Activated T-helper 2 cell treated with anti-CD3 and anti-CD28 coated beads, Interferon-gamma antibody, Interleukin-2, Interleukin-4, amounts not matched to agents 10 μg/mL and 5 μg/mL and 100 μg/mL, durations not matched to agents 14 hours and 24 hours and 36 hours (primary cell): ENCODE measurements at places on chromosomes 1 and 21. TPM values are rescaled to one million over a fixed set of nuclear protein-coding genes. Genes with fewer than 3 reads are reported as not detected.

GRCh38 chr1:61056196-61056572 is 26.2 kb upstream of the NFIA start:
- peak overlapping the region; percentile 38 for H3K4me3 ChIP-seq
- no peaks in the 10 kb centered on the region for H3K36me3 ChIP-seq
- H3K27me3 ChIP-seq = peaks cover 79% of the 10 kb centered on the region
- peaks cover 16% of the 10 kb centered on the region for H3K4me1 ChIP-seq
- no peak overlapping the region for H3K27ac ChIP-seq

- peak overlapping the region; percentile 8 for H3K27ac ChIP-seq
- H3K4me3 ChIP-seq = no peak overlapping the region
- H3K36me3 ChIP-seq = peaks cover 53% of the 10 kb centered on the region
- no peak for DNase-seq
- H3K4me1 ChIP-seq = peaks cover 63% of the 10 kb centered on the region
These were observed 7.3 kb upstream of the TMCO2 start for GRCh38 chr1:40240390-40240789.

DNA sequence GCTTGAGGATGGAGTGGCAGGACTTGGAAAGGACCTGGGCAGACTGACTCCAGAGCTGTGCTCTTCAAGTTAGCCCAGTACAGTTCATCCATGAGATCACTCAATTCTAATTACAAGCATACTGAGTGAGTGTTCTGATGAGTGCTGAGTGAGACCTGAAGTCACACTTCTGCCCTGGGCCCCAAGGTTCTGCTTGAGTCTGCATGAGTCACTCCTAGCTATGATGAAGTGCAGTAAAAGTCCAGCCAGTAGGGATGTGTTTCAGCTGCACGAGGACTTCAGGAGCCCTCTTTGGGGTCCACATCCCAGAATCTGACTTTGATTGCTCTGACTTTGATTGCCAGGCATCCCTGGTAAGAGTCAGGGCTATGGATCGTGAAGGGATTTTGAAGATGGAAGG is 35.8 kb downstream of the PLEKHA6 start:
- no peak overlapping the region for H3K4me3 ChIP-seq
- H3K4me1 ChIP-seq = peaks cover 28% of the 10 kb centered on the region
- no peak for DNase-seq
- peak overlapping the region; percentile 87 for H3K27ac ChIP-seq
- no peaks in the 10 kb centered on the region for H3K27me3 ChIP-seq
- no peaks in the 10 kb centered on the region for H3K36me3 ChIP-seq

DNA sequence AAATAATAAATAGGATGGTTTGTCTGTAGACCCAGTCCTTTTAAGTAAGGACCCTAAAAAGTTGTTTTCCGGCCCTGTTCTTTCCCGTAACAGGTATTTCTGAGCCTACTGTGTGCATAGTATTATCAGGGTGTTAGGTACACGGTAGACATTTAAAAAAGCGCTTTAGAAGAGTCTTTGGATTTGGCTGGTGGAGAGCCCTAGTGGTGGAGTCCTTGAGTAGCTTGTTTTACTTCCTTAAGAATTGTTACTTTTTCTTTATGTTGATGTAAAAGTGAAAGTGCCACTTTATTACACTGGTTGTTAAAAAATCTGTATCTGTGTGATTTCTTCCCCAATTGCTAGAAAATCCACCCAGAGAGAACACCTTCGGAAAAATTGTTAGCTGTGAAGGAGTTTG is 36.8 kb downstream of the SMYD2 start:
- no peak overlapping the region for H3K27ac ChIP-seq

DNA sequence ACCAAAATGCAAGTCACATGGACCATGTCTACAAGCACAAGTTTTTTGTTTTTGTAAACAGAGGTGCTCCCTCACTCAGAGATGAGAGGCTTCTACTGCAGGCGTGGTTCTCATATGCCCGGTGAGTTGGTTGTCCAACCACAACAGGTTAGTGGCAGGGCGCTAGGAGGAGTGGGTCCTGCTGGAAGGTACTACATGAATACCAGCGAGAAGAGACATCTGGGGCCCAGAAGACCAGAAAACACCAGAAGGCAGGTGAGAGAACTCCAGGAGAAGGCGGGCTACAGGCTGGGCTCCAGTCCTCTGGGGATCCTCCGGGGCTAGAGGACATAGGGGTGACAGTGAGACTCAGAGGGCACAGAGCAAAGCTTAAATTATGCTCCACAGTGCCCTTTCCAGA is 366.5 kb downstream of the MATN1 start:
- H3K4me3 ChIP-seq = no peak overlapping the region
- H3K4me1 ChIP-seq = no peaks in the 10 kb centered on the region
- no peaks in the 10 kb centered on the region for H3K36me3 ChIP-seq
- DNase-seq = no peak
- H3K27me3 ChIP-seq = peaks cover 9% of the 10 kb centered on the region
- H3K27ac ChIP-seq = no peak overlapping the region

DNA sequence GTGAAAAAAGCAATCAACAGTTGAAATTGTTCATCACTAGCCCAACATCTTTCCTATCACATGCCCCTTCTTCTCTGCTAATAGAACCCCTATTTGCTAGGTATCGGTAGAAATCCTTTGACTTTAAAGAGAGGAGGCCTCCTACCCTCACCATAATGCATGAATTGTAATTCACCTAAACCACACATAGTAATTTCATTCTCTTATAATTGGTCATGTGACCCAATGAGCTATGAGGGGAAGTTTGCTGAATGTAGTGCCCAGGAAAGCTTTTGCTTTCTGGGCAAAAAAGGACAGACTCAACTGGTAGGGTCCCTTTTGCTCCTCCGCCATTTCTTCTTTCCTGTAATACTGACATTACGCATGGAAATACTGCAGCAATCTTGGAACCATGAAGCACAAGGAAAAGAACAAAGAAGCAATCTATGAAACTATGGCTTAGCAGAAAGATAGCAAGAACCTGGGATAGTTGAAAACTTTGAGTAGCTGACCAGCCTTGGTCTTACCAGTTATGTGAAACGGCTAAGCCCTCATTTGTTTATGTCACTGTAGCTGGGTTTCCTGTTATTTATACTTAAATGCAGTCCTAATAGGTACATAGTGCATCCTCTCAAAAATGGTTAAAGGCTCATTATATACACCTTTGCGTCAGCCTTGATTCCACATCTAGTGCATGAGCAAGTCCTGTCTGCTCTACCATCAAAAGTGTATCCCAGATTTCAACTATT is 10.2 kb upstream of the CHI3L2 start:
- no peak for DNase-seq
- peaks cover 97% of the 10 kb centered on the region for H3K4me1 ChIP-seq
- peak overlapping the region; percentile 91 for H3K27ac ChIP-seq
- H3K4me3 ChIP-seq = peak overlapping the region; percentile 6
- no peaks in the 10 kb centered on the region for H3K27me3 ChIP-seq

GRCh38 chr1:9073143-9073542 is 3.7 kb upstream of the SLC2A5 start:
- H3K27ac ChIP-seq = no peak overlapping the region
- no peak for DNase-seq
- peaks cover 25% of the 10 kb centered on the region for H3K4me1 ChIP-seq
- no peaks in the 10 kb centered on the region for H3K36me3 ChIP-seq
- no peak overlapping the region for H3K4me3 ChIP-seq

- H3K4me1 ChIP-seq = peaks cover 3% of the 10 kb centered on the region
- H3K36me3 ChIP-seq = peaks cover 5% of the 10 kb centered on the region
- no peaks in the 10 kb centered on the region for H3K27me3 ChIP-seq
- H3K27ac ChIP-seq = no peak overlapping the region
These were observed 213.4 kb downstream of the APP start for GRCh38 chr21:25956993-25957714.

GRCh38 chr1:241269116-241269515 is 87.9 kb downstream of the RGS7 start:
- H3K4me1 ChIP-seq = no peaks in the 10 kb centered on the region
- H3K4me3 ChIP-seq = no peak overlapping the region
- H3K27ac ChIP-seq = no peak overlapping the region
- H3K27me3 ChIP-seq = no peaks in the 10 kb centered on the region
- DNase-seq = no peak
- no peaks in the 10 kb centered on the region for H3K36me3 ChIP-seq

DNA sequence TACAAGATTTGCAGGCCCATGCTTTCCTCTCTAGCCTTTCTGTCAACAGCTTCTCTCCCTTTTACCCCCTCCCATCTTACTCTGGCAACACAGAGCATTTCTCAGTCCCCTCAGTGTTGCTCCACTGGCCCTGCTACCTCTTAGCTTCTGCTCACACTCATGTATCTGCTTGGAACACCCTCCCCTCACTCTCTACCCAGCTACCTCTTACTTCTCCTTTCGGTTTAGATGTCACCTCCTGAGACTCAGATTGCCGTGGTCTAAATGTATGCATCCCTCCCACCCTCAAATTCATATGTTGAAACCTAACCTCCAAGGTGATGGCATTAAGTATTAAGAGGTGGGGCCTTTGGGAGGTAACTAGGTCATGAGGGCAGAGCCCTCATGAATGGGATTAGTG is 80.1 kb downstream of the FOXD2 start:
- no peak overlapping the region for H3K4me3 ChIP-seq
- no peak for DNase-seq
- no peaks in the 10 kb centered on the region for H3K4me1 ChIP-seq
- H3K27me3 ChIP-seq = peaks cover 6% of the 10 kb centered on the region
- no peak overlapping the region for H3K27ac ChIP-seq

DNA sequence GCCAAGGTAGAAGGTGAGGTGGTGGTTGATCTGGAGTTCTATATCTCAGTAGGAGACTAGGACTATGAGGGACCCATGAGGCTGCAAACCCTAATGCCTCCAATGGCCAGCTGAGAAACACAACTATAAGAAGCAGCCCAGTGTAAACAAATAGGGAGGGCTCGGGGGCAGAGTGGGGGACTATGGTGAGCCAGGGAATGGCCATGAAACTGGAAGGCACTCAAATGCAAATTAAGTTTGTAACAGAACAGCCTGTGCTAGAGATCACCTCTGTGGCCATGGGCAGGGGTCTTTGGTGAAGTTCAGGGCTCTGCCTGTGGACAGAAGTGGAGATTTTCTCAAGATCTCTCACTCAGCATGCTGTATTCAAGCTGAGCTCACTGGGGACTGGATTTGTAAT is 187.1 kb downstream of the GRIK3 start:
- DNase-seq = no peak
- no peaks in the 10 kb centered on the region for H3K4me1 ChIP-seq
- no peaks in the 10 kb centered on the region for H3K36me3 ChIP-seq
- H3K27me3 ChIP-seq = peaks cover 3% of the 10 kb centered on the region

DNA sequence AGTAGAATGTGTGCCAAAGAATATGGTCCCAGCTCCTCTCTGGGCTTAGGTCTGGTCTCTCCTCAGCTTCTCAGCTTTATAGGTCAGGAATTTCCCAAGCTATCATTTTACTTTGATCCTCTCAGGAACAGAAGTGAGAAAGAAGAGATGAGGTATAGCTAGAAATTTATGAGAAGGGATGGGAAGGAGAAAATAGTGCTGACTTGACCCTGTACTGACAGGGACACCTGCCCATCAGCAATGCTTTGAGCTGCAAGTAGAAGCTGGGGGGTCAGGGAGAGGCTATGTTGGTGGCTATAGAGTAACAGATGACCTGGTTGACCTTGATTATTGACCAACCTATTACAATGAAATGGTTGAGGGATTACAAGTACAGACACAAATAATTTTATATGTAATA is 75.0 kb downstream of the XCL2 start:
- peaks cover 13% of the 10 kb centered on the region for H3K36me3 ChIP-seq
- no peaks in the 10 kb centered on the region for H3K27me3 ChIP-seq
- H3K27ac ChIP-seq = peak overlapping the region; percentile 35
- no peak overlapping the region for H3K4me3 ChIP-seq
- H3K4me1 ChIP-seq = peaks cover 58% of the 10 kb centered on the region
- DNase-seq = no peak

DNA sequence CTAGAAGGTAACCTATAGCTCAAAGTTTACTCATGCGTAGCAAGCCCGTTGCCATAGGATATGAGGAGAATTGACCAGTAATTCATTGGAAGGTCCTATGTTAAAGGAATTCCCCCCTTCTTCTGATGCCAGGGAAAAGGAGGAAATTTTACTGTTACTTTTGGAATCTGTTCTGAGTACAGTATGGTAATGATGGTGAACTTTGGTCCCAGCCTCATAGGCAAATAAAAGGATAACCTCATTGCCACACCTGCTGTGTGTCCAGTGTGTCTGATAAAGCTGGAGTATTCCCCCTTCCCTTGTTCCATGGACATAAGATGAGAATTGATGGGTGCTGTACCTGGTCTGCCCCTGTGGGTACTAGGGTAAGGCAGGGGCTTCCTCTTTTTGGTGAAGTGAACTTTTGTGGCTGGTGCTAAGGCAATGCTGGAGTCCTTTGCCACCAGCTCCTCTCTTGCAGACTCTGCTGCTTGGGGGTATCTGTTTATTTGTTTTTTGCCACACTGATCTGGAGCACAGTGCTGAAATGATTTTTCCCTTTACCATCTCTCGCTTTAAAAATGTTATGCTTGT is 22.2 kb downstream of the MPZ start:
- H3K27ac ChIP-seq = no peak overlapping the region
- no peaks in the 10 kb centered on the region for H3K36me3 ChIP-seq
- peaks cover 16% of the 10 kb centered on the region for H3K27me3 ChIP-seq
- no peak for DNase-seq
- H3K4me1 ChIP-seq = no peaks in the 10 kb centered on the region

- H3K27me3 ChIP-seq = peaks cover 31% of the 10 kb centered on the region
- H3K4me1 ChIP-seq = no peaks in the 10 kb centered on the region
These were observed 15.1 kb upstream of the FOXJ3 start for GRCh38 chr1:42350086-42350485.

- no peak overlapping the region for H3K27ac ChIP-seq
- no peak for DNase-seq
- peaks cover 3% of the 10 kb centered on the region for H3K27me3 ChIP-seq
- H3K36me3 ChIP-seq = no peaks in the 10 kb centered on the region
- peaks cover 32% of the 10 kb centered on the region for H3K4me1 ChIP-seq
- no peak overlapping the region for H3K4me3 ChIP-seq
These were observed 36.1 kb upstream of the RGS8 start for GRCh38 chr1:182720463-182720862.

- H3K36me3 ChIP-seq = peaks cover 21% of the 10 kb centered on the region
- no peaks in the 10 kb centered on the region for H3K4me1 ChIP-seq
- H3K4me3 ChIP-seq = no peak overlapping the region
- no peaks in the 10 kb centered on the region for H3K27me3 ChIP-seq
These were observed 116.1 kb downstream of the NPHP4 start for GRCh38 chr1:5876094-5876650.

HES4 gene
- total RNA-seq = 2.0 and 3.1 TPM in 2 replicates

RAB25 gene
- 0.18 and 0.21 TPM in 2 replicates for total RNA-seq

KRTAP12-2 gene
- not detected in 2 replicates for total RNA-seq

NFIA gene
- 1.4 and 1.5 TPM in 2 replicates for total RNA-seq

TAS1R1 gene
- not detected in 2 replicates for total RNA-seq

FAM177B gene
- total RNA-seq = not detected in 2 replicates

CNIH4 gene
- 60.2 and 60.7 TPM in 2 replicates for total RNA-seq

ANGPTL1 gene
- not detected in 2 replicates for total RNA-seq

FCGR1A gene
- total RNA-seq = not detected in 2 replicates

FAM163A gene
- not detected in 2 replicates for total RNA-seq
